ENCODE measurements at places on chromosomes 6 and 20.

- no peak for DNase-seq
These were observed 338.2 kb downstream of the SOX4 start for GRCh38 chr6:21931641-21932335.

DNA sequence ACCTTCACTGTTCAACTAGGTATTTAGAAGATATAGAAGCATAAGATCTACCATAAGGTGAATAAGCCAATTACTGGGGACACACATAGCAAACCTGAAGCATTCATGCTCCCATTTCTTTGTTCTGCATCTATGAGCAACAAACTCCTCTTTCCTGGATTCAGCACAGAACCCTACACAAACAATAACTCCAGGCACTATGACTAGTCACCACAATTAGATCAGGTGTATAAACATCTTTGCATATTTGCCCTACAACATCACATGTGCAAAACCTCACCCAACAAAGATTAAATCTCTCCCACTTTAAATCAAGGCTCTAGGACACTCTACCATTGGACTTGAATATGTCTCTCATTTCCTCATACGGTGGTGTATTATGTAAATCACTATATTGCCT lies 652.3 kb downstream of the EPHA7 start:
- DNase-seq, result no peak

- DNase-seq, result no peak
These were observed 299.7 kb downstream of the PLCB1 start for GRCh38 chr20:8431538-8432434.

DNA sequence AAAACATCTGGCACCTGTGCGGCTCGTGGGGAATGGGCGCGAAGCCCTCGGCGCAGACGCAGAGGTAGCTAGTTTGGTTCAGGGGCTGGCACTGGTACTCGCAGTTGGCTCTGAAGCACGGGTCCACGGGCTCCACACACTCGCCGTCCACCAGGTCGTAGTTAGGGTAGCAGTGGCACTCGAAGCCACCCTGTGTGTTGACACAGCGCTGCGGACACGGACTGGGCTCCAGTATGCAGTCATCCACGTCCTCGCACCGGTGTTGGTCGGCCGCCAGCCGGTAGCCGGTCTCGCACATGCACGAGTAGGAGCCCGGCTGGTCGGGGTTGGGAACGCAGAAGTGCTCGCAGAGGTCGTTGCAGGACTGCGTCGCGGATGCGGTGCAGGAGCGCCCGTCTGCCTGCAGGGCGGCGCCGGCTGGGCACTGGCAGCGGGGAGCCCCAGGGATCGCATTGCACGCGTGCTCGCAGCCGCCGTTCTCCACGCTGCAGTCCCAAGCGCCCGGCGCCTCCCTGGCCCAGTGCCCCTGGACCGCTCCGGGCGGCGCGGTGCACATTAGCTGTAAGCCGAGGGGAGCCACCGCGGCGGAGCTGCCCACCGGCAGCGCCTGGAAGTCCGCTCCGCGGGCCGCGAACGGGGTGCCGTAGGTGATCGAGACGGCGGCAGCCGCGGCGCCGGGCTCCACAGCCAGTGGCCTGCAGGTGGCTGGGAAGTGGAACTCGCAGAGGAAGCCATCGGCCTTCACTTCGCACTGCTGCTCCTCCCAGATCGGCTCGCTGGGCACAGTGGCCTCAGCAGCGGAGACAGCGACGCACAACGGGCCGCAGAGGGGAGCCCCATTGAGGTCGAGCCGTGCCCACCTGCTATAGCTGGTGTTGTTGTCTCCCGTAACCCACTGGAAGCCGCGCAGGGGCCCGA lies 930 bp downstream of the THBD start:
- no peak for DNase-seq

DNA sequence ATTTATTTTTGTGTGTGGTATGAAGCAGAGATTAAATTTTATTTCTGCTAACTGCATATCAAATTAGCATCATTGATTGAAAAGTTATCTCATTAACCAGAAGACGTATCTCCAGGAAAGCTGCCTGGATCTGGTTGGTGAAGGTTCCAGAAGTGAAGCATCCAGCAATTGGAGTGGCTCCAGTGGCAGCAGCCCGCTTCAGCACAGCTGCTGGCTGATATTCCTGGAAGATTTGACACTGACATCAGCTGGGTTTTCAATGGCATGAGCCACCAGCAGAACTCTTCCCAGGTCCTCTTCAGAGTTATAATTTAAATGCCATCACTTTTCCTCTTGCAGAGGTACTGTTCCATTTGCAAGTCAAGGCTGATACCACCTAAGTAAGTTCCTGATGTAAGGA lies 363.5 kb downstream of the BCKDHB start:
- no peak for DNase-seq

- DNase-seq, result no peak
These were observed 7.8 kb downstream of the TSPYL4 start for GRCh38 chr6:116246089-116246488.

- DNase-seq, result no peak
These were observed 42.4 kb upstream of the EYA4 start for GRCh38 chr6:133198725-133199124.

GRCh38 chr6:43260791-43261190 lies 17.5 kb downstream of the TTBK1 start:
- DNase-seq, result no peak

- no peak for DNase-seq
These were observed 270.7 kb upstream of the ADGRB3 start for GRCh38 chr6:68364271-68364805.

- no peak for DNase-seq
These were observed 200.5 kb upstream of the CNR1 start for GRCh38 chr6:88366672-88367071.

DNA sequence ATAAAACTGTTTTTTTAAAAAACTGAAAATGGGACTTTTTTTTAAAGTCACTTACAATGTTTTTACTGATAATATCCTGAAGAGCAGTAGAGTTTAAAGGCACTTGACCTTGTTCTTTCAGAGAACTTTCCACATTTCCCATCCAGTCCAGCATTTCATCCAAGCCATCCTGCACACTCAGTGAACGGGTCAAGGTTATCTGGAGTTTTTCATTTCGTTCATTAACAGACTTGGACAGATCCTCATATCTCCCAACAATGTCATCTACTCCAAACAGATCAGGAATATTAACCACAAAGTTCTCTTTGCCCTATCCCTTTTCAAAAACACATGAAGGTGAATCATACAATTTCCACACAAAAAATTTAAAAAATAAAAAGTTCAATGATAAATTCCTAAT lies 69.1 kb downstream of the DST start:
- DNase-seq, result no peak

DNA sequence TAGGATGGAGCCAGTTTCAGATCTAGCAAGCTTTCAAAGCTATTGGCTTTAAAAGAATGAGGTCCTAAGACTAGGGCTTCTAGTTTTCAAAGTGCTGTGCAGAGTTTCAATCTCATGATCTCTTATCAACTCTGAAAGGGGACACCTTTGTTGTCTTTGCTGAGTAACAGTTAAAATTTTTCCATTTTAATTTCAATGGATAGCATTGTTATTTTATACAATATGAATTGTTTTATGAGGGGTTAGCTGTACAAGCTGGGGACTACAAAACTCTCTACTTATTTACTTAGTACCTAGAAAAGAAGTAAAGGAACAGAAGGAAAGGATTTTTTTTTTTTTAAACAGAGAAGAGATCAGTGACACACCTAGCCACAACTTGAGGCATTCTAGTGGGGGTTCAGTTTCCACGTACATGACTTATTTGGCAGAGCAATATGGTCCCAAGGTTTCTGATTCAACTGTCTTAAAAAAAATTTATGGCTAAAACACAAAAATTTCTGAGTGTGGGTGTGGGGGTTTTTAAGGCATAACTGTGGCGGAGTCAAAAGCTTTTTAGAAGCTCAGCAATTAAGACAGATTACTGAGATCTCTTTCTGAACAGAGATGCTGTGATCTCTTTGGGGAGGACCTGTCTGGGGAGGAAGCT lies 46.1 kb upstream of the JAG1 start:
- DNase-seq, result no peak

DNA sequence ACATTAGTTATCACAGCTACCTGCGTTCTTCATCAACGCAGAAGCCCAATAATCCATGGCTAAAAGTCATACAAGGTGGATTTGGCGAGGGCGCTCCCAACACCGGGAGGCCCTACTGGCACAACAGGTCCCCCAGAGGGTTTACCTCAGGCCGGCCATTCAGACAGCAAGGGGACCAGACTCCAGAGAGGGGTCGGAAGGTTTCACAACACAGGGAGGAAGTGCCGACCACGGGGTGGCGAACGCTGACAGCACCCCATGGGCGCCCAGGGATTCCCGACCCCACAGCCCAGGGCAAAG lies 1515.9 kb upstream of the DEFB115 start:
- no peak for DNase-seq

DNA sequence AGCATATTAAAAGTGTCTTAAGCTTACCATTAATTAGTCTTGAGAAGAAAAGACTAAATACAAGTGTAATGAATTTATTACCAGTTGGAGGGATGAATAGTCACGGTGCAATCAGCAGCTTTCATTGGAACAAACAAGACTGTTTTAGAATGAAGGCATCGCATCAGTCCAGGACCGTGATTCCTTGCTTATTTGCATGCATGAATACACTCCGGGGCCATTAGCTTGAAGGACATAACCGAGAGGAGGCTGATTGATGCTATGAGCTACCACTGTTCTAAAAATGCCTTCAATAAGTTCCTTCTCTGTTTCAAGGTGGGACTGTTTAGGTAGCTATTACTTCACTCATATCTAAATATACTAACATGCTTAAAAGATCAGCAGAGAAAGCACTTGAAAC lies 17.9 kb downstream of the PROKR2 start:
- no peak for DNase-seq

GRCh38 chr20:57352305-57352704 lies 1.2 kb downstream of the RAE1 start:
- no peak for DNase-seq

DNA sequence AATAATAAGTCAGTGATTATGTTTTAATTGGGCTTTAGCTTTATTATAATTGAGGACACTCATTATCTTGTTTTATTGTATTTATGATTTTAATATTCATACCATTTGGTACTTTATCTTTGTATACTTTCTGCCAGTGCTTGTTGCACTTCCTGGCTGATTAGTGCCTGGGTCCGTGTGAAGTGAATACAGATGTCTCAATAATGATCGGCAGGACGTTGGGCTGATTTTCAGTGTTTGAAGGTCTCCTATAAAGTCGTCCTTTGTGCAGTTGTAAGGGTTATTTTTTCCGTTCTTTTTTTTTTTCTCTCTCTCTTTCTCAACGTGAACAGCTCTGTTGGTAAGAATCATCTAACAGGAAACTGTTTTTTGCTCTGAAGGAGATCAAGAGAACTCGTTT lies 450.0 kb upstream of the POU3F2 start:
- DNase-seq, result no peak

GRCh38 chr6:110980227-110980626 lies 1.6 kb upstream of the RPF2 start:
- DNase-seq, result no peak

DNA sequence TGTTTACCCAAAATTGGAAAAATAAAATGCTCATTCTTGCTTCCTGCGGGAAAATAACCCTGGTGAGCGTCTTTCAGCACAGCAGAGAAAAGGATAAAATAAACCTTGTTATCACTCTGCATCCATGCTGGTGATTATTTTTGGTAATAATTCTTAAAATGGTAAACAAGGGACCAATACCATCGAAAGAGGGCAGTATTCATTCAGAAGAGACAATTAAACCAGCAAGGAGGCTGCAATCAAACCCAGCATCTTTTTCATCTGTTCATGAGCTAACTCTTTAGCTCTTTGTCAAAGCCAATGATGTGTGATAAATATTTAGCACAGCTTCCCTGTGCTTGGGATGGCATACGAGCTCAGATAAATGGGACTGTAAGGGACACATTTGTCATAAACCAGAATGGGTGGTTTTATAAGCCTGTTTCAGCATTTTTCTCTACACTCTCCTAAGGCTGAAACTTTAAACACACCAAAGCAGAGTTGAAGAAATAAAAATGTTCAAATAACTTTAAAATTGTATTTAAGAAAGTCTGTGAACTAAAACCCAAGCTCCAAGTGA lies 34.4 kb downstream of the CDH26 start:
- DNase-seq, result no peak

DNA sequence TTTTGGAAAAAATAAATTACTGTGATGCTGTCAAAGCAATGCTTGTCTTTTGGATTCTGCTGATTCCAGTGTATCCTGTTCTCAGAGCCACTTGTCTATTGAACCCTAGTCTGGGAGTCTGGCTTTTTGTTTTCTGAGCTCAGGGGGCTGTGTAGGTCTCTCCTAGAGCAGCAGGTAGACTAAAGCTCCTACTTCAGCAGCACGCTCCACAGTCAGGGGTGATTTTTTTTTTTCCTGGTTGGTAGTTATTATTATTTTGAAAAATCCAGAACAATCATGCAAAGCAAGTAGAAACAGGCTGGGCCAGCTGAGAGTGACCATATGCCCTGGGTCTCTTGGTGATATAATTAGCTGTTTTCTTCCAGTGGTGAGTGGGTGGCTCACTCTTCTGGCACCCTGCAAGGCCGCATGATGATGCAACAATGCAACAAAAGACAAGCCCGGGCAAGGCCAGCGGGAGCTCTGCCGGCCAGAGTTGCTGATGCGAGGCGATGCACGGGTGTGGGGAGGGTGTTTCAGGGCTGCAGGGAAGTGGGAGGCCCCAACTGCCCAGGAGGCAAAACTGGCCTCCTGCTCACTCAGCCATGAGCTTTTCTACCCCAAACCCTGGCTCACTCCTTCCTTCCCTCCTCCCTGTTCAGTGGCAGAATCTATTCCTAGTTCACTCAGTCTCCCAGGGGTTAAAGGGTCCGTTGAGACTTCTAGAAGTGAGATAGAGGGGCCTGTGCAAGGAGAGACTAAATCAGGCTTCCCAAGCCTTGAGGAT lies 11.5 kb upstream of the CDKN1A start:
- no peak for DNase-seq

DNA sequence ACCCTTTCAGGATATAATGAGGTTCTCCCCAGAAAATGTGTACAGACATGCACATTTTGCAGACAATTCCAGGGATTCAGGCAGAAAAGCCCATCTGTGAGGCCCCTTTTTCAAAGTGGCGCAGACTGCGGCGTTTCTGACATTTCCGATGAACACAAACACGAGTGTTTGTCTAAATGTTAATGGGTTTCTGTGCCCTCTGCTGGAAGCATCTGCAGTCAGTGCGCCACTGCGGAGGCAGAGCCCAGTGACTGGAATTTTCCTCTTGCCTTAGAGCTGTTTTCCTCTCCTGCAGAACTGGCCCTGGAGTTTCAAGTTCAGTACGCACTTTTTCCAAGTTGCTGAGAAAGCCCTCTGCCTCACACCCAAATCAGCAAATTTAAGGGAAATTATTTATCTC lies 15.3 kb downstream of the ANKRD60 start:
- no peak for DNase-seq

GRCh38 chr20:51750037-51750769 lies 18.0 kb downstream of the ATP9A start:
- no peak for DNase-seq
